ENCODE measurements at places on chromosomes 13 and 19.

DNA sequence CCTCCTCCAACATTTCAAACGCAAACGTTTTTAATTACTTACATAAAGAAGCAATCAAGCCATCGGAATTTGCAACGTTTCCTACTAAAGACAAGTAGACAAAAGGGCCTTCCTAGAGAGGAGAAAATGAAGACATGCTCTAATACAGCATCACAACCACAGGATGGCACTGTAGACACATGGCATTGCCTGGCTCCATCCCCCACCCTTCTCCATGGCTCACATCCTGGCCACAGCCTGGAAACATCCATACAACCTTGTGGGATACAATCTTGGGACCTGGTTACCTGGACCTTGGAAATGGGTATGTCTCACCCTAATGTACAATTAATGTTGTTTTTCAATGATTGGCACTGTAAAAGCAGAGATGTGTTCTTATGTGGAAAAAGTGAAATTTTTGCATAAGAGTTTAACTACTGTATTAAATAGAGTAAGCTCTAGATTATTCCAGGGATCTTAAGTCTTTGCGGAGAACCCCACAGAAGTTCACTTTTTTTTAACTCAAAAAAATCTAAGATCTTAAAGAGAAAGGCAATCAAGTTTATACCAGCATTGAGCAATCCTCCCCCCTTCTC lies 21.5 kb downstream of the EBPL start:
- no peak for DNase-seq

DNA sequence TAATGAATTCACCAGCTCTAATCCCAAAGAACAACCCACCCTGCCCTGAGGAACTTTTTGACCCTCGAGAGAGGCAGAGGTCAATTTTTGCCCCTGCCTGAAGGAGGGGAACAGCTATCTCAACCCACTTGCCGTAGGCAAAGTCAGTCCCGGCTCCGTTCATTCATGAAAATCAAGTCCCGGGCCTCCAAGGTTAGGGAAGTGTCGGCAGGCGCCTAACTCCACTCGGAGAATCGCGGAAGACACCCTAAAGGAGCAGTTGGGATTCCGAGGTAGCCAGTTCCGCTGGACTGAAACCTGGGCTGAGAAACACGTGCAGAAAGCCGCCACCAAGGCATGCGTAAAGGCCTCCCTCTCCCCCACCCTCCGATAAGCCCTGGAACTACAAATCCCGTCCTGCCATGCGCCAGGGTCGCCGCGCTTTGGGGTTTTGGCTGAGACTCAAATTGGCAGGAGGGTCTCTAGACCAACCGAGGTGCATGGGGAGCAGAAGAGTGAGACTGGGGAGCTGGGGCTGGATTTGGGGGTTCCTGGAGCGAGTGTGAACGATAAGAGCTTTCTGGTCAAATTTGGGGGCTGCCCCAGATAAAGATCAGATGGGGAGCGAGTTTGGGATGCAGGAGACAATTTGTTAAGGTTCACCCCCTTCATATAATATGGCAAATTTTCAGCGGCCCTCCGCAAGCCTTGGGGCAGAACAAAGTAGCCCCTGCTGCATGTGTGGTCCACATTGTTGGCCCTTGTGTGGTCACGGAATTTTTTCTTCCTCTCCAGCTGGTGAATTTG lies at the start of gene TNPO2:
TSS of gene TNPO2 (minus strand) at position 292 of the 786 bp plus-strand sequence. CDS start 2,955 bp downstream, outside the sequence.
- DNase-seq, result peak; percentile 43

DNA sequence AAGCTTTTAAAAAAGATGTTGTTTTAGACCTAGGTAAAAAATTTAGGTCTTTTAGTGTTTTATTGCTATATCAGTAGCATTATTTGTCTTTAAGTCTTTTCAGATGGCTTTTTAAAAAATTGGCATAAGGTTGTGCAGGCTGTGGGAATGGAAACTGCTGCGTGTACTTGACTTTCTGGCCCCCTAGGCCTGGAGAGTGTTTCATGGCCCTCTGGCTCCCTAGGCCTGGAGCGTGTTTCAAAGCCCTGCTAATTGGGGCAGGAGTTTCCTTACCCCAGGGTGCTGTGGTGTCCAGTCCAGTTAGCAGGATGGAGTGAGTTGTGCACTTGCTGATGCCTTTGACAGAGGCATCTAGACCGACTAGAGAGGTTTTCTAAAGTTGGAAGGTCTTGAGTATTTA lies 23.8 kb downstream of the PRAM1 start:
- DNase-seq, result no peak

- DNase-seq, result no peak
Observed at GRCh38 chr13:29339386-29340272, 255.9 kb downstream of the SLC7A1 start.

DNA sequence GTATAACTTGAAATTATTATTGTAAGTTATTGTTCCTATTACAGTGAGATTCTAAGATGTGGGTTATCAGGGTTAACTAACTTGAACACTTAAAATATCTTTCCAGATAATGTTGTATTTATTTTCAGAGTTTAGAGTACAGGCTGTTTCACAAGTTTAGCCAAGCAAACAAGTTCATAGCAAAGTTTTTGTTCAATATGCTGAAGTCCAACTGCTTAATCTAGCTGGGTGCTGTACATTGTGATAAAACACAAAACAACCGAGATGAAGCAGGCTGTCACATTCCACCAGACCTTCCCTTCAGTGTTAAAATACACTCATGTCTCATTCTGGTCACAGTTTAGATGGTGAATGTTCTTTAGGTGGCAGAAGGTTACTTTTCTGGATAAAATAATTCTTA lies 148.0 kb upstream of the PCDH20 start:
- DNase-seq, result no peak

DNA sequence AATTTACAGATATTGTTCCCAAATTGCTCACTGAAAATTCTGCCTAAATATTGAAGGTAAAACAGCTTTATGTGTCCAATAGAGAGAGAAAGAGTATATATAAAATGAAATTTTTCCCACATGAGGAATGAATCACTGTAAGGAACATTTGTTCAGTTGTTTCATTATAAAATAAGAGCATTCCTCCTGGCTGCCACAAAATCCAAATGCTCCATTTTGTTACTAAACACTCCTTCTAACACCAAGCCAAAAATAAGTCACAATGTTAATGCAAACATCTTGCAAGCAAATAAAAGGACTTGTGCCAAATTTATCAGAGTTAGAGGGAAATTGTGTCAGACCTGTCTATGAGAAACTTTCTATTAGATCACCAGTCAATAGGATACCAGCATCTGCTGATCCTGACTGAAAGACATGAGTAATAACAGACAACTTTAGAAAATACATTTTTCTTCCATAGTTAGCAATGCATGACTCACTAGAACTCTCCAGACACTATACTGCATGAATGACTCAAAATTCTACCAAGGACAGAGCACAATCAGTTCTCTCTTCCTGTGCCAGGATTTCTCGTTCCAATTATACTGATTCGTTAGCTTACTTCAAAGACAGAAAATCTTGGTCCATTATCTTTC lies 83.5 kb upstream of the FNDC3A start:
- no peak for DNase-seq

GRCh38 chr19:1469255-1470054 lies 9.6 kb downstream of the C19orf25 start:
- DNase-seq, result peak; percentile 16

- peak; percentile 84 for DNase-seq
Observed at GRCh38 chr19:3821857-3822364, 35.7 kb upstream of the MATK start.

Data from activated effector memory CD4-positive, alpha-beta T cell treated with Interleukin-2 at 50 U/mL for 16 hours (primary cell).